T-helper 2 cell treated with Interferon-gamma antibody and Interleukin-4, amounts not matched to agents 5 μg/mL and 100 μg/mL, for 36 hours (primary cell): ENCODE measurements at places on chromosomes 16 and 17.

- H3K36me3 ChIP-seq = peaks cover 52% of the 10 kb centered on the region
- H3K4me3 ChIP-seq = peak overlapping the region; percentile 99
- H3K27ac ChIP-seq = peak overlapping the region; percentile 87
- no peak for DNase-seq
These were observed 1.4 kb downstream of the COTL1 start for GRCh38 chr16:84616515-84616914.

DNA sequence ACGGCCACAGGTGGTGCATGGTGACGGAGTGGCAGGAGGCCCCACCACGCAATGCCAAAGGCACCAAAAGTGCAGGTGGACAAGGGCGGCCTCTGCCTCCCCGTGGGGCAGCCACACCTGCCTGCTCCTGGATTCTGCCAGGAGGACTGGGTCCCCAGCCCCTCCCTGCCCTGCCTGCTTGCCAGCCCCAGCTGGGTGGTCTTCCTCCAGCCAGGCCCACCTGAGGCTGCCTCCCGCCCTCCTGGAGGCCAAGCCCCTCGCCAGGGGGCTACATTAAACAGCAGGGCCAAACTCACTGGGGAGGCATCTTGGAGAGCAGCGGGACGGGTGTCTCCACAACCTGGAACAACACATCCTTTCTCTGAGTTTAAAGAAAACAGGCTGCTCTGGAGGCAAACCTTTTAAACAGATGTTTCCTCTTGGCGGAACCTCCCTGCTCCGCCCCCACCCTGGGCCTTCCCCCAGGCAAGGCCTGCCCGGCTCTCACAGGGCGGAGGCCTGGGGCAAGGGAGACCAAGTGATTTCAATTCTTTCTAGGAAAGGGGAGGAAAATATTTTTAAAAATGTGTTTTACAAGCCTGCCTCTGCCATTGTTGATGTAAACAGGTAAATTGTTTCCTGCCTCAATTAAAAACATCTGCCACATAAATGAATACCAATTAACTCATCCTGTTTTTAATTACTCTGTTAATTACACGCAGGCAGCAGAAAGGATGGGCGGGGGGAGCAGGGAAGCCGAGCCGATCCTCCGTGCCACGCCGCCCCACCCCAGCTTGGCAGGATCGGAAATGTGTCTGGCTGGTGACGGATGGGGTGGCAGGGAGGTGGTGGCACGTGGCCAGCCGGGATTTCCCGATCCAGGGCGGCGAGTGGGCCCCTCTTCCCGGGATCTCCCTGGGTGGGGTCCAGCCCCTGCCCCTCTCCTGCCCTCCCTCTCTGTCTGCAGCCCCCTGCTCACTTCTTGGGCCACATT lies 54.4 kb upstream of the PABPN1L start:
- H3K27me3 ChIP-seq = no peaks in the 10 kb centered on the region
- peaks cover 2% of the 10 kb centered on the region for H3K4me1 ChIP-seq
- DNase-seq = no peak
- no peak overlapping the region for H3K27ac ChIP-seq

- H3K4me3 ChIP-seq = no peak overlapping the region
- no peak for DNase-seq
- H3K36me3 ChIP-seq = peaks cover 26% of the 10 kb centered on the region
- no peaks in the 10 kb centered on the region for H3K27me3 ChIP-seq
- H3K27ac ChIP-seq = no peak overlapping the region
- peaks cover 39% of the 10 kb centered on the region for H3K4me1 ChIP-seq
These were observed 14.0 kb downstream of the EEF2K start for GRCh38 chr16:22220069-22220440.

GRCh38 chr17:14833201-14833785 lies 431.8 kb downstream of the PMP22 start:
- no peak overlapping the region for H3K27ac ChIP-seq
- no peaks in the 10 kb centered on the region for H3K36me3 ChIP-seq
- H3K4me1 ChIP-seq = no peaks in the 10 kb centered on the region
- no peak for DNase-seq
- H3K4me3 ChIP-seq = no peak overlapping the region

GRCh38 chr17:73972056-73972455 lies 231.4 kb upstream of the RPL38 start:
- H3K4me3 ChIP-seq = no peak overlapping the region
- DNase-seq = no peak
- H3K4me1 ChIP-seq = no peaks in the 10 kb centered on the region
- no peaks in the 10 kb centered on the region for H3K36me3 ChIP-seq

DNA sequence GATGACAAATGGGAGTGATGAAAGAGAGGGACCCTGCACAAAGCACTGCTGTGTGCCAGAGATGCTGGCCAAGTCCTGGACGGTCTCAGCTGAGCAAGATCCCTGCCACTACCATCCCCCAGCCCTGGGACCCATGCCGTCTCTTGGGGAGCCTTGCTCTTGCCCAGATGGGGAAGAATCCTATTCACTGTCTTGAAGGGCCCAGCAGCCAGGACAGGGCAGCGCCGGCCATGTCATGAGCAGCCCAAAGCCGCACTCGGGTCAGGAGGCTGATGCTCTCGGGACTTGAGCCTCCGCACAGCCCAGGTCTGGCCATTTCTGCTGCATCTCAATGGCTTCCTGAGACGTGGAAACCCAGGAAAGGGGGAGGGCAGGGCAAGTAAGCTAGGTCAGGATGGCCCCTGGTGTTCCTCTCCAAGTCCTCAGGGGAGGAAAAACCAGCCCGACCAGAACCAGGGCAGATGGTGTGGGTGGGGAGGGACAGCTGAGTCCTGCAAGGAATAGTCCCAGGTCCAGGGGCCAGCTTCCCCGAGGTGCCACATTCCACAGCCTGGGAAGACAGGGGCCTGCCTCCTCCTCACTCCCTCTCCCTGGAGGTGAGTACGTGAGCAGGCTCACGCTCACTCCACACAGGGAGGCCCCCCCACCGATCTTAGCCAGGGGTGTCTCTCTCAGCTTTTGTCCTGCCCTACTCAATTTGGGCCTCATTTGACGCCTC lies 7.8 kb upstream of the KRT19 start:
- no peak overlapping the region for H3K27ac ChIP-seq
- DNase-seq = no peak
- H3K36me3 ChIP-seq = no peaks in the 10 kb centered on the region
- H3K4me3 ChIP-seq = no peak overlapping the region
- peaks cover 28% of the 10 kb centered on the region for H3K27me3 ChIP-seq

GRCh38 chr17:46036491-46036890 lies 37.4 kb downstream of the STH start:
- no peak overlapping the region for H3K4me3 ChIP-seq
- H3K4me1 ChIP-seq = peaks cover 10% of the 10 kb centered on the region
- DNase-seq = no peak
- no peaks in the 10 kb centered on the region for H3K27me3 ChIP-seq

DNA sequence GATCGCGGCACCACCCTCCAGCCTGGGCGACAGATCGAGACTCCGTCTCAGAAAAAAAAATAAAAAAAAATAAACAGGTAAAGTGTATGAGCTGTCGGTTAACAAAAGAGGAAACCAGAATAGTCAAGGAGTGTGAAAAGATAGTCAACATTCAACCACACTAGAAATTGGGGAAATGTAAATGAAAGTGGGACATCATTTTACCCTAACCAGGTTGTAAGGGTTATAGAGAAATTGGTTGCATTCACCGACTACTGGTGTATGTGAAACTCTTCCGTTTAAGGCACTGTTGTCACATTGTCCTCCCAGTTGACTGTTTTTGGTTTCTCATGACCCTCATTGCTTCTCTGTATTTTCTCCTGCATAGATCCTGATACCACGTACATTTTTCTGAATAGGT lies 62.8 kb downstream of the RABEP1 start:
- no peaks in the 10 kb centered on the region for H3K4me1 ChIP-seq
- H3K4me3 ChIP-seq = no peak overlapping the region
- no peak for DNase-seq
- H3K27ac ChIP-seq = no peak overlapping the region
- H3K36me3 ChIP-seq = peaks cover 16% of the 10 kb centered on the region

- H3K36me3 ChIP-seq = no peaks in the 10 kb centered on the region
- no peak overlapping the region for H3K27ac ChIP-seq
- H3K4me1 ChIP-seq = no peaks in the 10 kb centered on the region
- peaks cover 26% of the 10 kb centered on the region for H3K27me3 ChIP-seq
- no peak for DNase-seq
These were observed 61.3 kb upstream of the KIFC3 start for GRCh38 chr16:57863434-57864160.

DNA sequence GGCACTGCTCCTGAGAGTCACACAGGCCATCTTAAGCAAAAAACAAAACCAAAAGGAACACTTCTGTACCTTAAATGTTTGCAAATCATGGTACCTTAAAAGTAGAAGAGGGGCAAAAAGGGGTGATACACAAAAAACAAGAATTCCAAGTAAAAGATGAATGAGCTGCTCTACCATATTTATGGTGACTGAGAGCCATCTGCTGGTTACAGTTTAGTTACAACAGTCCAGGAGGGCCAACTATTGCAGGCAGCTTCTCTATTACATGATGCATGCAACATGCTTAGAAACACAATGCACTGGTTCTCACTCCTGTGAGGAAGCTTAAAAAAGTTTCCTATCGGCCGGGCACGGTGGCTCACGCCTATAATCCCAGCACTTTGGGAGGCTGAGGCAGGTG lies 53.5 kb downstream of the STX8 start:
- H3K36me3 ChIP-seq = no peaks in the 10 kb centered on the region
- H3K27me3 ChIP-seq = no peaks in the 10 kb centered on the region
- no peak overlapping the region for H3K4me3 ChIP-seq

GRCh38 chr16:66553223-66553622 lies 847 bp downstream of the CKLF start:
- peak overlapping the region; percentile 98 for H3K4me3 ChIP-seq
- no peak for DNase-seq
- peaks cover 65% of the 10 kb centered on the region for H3K4me1 ChIP-seq
- H3K27me3 ChIP-seq = no peaks in the 10 kb centered on the region
- H3K36me3 ChIP-seq = peaks cover 42% of the 10 kb centered on the region

- peaks cover 21% of the 10 kb centered on the region for H3K4me1 ChIP-seq
- DNase-seq = no peak
- H3K36me3 ChIP-seq = peaks cover 19% of the 10 kb centered on the region
These were observed 2.0 kb downstream of the LUC7L3 start for GRCh38 chr17:50721194-50722010.

GRCh38 chr17:37752482-37752881 lies 7.6 kb upstream of the HNF1B start:
- peaks cover 30% of the 10 kb centered on the region for H3K4me1 ChIP-seq
- DNase-seq = no peak
- no peaks in the 10 kb centered on the region for H3K36me3 ChIP-seq
- H3K4me3 ChIP-seq = no peak overlapping the region
- peaks cover 10% of the 10 kb centered on the region for H3K27me3 ChIP-seq
